T-helper 1 cell treated with Interleukin-12 subunit alpha and Interleukin-12 subunit beta and Interleukin-4 antibody, amounts not matched to agents 30 ng/mL and 1 ng/mL, for 36 hours (primary cell): ENCODE measurements at places on chromosomes 16 and 17. TPM values are rescaled to one million over a fixed set of nuclear protein-coding genes. Genes with fewer than 3 reads are reported as not detected.

NAGS gene
- 0.51 and 0.68 TPM in 2 replicates for total RNA-seq

SLC52A1 gene
- 0.29 and 0.51 TPM in 2 replicates for total RNA-seq

GPRC5C gene
- 0.20 and 0.37 TPM in 2 replicates for total RNA-seq

SP6 gene
- 0.12 TPM in 1 of 2 replicates, not detected in the other for total RNA-seq

GNGT2 gene
- total RNA-seq: 22.5 and 24.4 TPM in 2 replicates
